Fibroblast of skin of right biceps (primary cell): ENCODE measurements at places on chromosomes 12 and 14.

GRCh38 chr14:21923820-21924219 lies 250.2 kb upstream of the OR4E1 start:
- DNase-seq, result no peak

- DNase-seq, result no peak
These were observed 373.9 kb downstream of the ALG10 start for GRCh38 chr12:34396006-34396860.

DNA sequence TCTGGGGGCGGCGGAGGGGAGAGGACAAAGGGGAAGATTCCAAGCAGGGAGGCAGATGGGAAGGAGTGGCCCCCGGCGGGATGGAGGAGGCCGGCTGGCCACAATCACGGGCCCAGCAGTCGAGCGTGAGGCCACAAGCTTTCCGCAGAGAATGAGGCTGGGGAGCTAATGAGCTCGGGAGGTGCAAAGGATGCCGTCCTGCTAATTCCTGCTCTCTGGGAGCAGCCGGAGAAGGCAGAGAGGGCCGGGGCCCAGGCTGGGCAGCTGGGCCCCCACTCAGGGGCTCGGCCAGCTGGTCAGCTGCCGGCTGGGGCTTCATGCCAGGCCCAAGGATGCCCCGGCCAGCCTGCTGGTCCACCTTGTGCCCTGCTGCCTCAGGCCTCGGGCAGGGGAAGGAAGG lies 98.1 kb upstream of the LHX5 start:
- DNase-seq, result no peak

GRCh38 chr12:53791735-53792326 lies 40.1 kb upstream of the CISTR start:
- no peak for DNase-seq

GRCh38 chr14:74491956-74492775 lies 939 bp downstream of the NPC2 start:
- DNase-seq, result peak; percentile 50

DNA sequence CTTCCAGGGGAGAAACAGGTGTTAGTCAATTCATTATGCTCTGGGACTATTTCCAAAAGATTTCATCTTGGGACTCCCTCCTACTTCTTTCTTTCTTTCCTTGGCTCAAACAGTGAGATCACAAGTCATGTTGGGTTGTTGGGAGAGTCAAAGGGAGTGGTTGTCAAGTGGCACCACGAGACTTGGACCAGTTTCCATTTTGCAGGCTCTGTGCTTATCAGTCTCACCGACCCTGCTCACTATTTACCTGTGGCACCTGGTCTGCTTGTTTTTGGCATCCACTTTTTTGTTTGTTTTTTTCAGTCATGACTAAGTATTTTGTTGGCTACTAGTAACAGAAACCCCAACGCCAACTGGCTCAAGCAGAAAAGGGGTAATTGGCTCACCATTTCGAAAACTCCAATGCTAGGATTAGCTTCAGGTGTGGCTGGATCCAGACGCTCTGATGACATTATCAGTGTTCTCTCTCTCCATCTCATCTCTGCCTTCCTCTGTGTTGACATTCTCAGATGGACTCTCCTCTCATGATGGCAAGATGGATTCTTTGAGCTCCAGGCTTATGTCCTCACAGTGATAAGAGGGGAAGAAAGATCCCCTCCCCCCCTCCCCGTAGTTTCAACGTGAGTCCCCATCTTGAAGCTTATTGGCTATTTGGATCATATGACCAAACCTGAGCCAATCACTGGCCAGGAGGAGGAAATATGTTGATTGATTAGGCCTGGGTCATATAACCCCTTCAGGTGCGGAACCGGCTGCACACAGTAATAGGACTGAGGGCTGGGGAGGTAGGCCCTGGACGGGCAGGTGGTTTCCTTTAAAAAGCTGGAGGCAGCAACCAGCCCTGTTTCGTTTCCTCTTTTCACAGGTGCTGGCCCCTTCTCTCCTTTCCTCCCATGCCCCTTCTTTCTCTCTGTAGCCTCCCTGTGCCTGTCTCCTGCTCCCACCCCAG lies 84.2 kb downstream of the AACS start:
- DNase-seq, result no peak

DNA sequence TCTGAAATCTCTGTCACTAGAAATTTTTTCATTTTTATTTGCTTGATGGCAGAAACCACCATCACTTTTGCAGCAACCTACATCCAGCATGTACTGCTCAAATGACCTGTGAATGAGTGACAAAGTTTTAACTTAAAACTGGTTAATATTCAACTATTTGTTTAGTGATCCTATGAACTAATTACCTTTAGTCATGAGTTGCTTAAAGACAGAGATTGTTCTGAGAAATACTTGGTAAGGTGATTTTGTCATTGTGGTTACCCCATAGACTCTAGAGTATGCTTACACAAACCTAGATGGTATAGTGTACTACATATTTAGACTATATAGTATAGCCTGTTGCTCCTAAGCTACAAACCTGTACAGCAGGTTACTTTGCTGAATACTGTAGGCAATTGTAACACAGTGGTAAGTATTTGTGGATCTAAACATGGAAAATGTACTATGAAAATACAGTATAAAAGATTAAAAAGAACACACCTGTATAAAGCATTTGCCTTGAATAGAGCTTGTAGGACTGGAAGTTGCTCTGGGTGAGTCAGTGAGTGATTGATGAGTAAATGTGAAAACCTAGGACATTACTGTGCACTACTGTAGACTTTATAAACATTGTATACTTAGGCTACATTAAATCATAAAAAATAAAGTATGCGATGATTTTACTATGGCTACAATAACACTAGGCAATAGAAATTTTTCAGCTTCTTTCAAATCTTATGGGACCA lies 256.6 kb upstream of the PPFIA2 start:
- DNase-seq, result no peak

- DNase-seq, result peak; percentile 71
These were observed 85.9 kb upstream of the REP15 start for GRCh38 chr12:27610374-27610773.

- no peak for DNase-seq
These were observed 65.3 kb upstream of the TRAF3 start for GRCh38 chr14:102711946-102712345.

GRCh38 chr12:81359736-81360135 lies 281.9 kb downstream of the ACSS3 start:
- DNase-seq, result no peak

GRCh38 chr12:104434129-104434528 lies 22.6 kb upstream of the CHST11 start:
- no peak for DNase-seq

DNA sequence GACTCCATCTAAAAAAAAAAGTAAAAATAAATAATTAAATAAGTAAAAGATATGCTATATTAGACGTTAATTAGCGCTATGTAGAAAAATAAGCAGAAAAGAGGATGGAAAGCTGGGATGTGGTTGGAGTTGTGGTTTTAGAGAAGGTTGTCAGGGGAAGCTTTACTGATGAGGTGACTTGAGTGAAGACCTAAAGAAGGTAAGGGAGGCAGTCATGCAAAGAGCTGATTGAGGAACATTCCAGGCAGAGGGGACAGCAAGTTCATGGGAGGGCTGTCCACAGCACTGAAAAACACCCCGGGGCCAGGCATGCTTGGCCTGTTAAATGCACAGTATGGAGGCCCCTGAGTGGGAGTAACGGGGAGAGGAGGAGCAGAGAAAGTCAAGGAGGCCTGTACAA lies 15.7 kb downstream of the SMAGP start:
- DNase-seq, result no peak

DNA sequence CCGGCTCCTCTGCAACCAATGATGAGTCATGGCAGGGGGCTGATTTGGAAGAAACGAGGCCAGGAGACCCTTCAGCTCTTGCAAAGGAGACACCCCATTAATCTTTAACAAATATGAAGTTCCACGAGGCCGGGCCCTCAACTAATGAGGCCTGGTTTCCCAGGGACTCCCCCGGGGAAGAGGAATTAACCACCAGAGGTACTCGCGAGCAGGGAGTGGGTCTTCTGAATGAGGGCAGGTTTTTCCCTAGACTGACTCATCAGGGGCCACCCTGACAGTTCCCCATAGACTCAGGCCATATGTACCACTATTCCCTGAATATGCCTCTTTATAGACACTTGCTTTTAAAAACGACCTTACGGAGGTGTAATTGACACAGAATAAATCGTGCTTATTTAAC lies 150.7 kb upstream of the LHX5 start:
- DNase-seq, result no peak

GRCh38 chr12:132174015-132174838 lies 30.0 kb downstream of the NOC4L start:
- DNase-seq, result no peak

DNA sequence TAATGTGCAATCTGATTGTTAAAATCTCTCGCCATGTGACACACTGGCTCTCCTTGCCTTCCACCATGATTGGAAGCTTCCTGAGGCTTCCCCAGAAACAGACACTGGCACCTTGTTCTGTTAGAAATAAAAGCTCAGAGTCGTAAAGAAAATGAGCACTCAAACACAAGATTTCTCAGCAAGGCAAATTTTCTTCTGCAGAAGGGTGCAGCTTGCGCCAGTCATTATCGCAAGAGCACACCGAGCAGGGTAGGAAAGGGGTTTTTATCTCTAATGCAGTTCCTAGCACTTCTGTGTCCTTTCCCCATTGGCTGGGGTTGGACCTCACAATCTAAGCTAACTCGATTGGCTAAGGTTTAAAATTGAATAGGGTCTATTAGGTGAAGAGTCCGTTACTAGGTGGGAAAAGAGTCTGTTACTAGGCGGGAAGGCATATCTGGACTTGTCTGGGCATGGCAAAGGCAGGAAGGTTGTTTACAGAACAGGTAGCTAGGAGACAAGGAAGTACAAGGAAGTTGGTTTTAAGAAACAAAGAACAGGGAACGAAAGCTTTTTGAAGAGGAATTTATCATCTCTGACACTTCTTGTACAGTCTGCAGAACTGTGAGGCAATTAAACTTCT lies 62.6 kb upstream of the BICD1 start:
- no peak for DNase-seq

DNA sequence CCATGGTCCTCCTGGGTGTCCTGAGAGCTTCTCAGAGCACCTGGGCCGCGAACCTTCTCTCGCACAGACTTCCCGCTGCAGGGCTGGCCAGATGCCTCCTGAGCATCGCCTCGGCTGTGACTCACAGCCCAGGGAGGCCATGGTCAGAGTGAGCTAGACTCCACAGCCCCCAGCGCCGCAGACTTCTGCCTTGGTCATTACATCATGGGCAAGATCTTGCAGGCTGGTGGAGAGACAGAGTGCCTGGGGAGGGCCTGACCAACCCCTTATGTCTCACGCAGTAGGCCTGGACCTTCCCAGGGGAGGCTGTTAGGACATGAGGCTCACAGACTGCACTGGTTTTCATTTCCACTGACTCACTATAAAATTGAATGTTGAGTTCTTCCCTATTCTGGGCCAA lies 41.8 kb downstream of the SMOC1 start:
- DNase-seq, result peak; percentile 12

DNA sequence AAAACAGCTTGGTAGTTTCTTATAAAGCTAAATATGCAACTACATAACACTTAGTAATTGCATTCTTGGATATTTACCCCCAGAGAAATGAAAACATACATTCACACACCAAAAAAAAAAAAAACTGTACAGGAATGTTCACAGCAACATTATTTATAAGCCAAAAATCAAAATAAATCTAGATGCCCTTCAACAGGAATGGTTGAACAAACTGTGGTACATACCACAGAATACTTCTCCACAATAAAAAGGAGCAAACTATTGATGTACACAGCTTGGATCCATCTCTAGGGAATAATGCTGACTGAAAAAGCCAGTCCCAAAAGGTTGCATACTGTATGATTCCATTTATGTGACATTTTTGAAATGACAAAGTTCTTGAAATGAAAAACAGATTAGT lies 62.1 kb upstream of the SLC38A4 start:
- peak; percentile 71 for DNase-seq

DNA sequence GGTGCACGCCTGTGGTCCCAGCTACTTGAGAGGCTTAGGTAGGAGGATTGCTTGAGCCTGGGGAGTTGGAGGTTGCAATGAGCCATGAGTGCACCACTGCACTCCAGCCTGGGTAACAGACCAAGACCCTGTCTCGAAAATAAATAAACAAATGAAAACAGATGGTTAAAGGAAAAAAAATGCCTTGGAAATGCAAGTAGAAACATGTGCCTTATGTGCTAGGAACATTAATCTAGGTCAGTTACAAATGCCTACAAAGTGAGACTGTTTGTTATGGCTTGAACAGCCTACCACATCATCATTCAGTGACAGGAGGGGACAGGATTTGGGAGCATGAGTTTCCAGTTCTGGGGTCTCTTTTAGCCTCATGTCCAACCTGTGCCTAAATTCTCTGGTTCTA lies 52.4 kb upstream of the BCAT1 start:
- no peak for DNase-seq

DNA sequence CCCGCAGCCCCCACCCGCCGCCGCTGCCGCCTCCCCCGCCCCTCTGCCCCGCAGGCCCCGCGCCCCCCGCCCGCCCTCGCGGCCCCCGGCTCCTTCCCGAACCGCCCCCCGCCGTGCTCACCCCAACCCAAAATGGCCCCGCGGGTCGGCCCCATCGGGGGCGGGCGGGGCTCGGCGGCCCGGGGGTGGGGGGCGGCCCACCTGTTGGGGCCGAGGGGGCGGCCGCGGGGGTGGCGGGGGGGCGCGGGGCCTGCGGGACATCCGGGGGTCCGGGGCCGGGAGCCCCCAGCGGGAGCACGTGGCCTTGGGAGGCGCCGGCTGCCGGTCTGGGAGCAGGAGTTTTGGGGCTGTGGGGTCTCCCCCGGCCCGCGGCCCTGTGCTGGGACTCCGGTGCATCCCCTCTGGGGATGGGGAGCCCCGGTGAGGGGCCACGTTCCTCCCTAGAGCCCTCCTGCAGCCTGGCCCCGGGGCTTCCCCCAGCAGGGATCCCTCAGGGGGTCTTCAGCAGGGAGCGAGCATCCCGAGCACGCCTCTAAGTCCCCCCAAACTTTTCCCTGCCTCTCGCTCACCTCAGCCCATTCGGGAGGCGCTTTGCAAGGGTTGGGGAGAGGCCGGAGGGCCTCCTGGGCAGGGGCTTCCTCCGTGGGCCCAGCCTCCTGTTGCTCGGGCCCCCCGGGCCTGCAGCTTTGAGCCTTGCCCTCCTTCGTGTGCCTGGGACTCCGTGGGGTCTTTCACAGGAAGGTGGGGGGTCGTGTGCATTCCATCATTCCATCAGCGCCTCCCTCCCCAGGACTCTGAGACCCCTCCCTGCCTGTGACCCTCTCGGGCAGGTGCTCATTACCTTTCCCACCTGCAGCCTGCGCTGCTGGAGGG lies 710 bp downstream of the MTA1 start:
- DNase-seq, result no peak

GRCh38 chr14:88454886-88455285 lies 69.4 kb downstream of the SPATA7 start:
- no peak for DNase-seq

GRCh38 chr12:126582231-126582630 lies 1517.0 kb downstream of the AACS start:
- DNase-seq, result no peak

- DNase-seq, result no peak
These were observed 53.5 kb downstream of the IGF1 start for GRCh38 chr12:102426599-102427542.

- no peak for DNase-seq
These were observed 24.5 kb downstream of the NR1H4 start for GRCh38 chr12:100498141-100498540.

- no peak for DNase-seq
These were observed 10.4 kb upstream of the PLEKHG3 start for GRCh38 chr14:64693810-64694165.

GRCh38 chr14:51733147-51733546 lies 81.4 kb downstream of the FRMD6 start:
- no peak for DNase-seq
